ENCODE measurements at places on chromosomes 4 and X.

GRCh38 chr4:139453041-139453370 is 915 bp upstream of the RAB33B start:
- DNase-seq: no peak

DNA sequence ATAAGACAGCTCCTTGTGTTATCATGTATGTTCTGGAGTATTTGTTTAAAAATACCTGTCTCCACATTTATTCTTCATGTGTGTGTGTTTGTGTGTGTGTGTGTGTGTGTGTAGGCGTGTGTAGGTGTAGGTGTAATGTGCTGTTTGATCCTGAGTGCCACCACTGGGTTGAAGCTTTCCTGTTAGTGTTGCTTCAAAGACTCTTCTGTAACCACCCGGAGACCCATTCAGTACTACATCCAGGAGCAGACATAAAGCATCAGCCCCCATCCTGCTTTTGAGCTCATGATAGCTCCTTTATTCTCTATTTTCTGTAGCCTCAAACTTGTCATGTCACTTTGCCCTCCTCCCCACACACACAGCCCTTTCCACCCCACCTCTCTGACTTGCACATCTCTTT is 3.0 kb upstream of the ZDHHC9 start:
- no peak for DNase-seq

GRCh38 chrX:17470136-17470535 is 95.1 kb downstream of the NHS start:
- DNase-seq: no peak

DNA sequence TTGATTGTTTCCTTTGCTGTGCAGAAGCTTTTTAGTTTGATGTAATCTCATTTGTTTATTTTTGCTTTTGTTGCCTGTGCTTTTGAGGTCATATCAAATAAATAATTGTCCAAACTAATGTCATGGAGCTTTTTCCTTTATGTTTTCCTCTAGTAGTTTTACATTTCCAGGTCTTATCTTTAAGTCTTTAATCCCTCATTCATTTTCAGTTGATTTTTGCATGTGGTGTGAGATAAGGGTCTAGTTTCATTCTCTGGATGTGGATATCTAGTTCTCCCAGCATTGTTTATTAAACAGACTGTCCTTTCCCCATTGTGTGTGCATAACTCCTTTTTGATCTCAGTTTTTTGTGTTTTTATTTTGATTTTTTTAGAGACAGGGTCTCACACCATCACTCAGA is 179.1 kb upstream of the STK26 start:
- no peak for DNase-seq

DNA sequence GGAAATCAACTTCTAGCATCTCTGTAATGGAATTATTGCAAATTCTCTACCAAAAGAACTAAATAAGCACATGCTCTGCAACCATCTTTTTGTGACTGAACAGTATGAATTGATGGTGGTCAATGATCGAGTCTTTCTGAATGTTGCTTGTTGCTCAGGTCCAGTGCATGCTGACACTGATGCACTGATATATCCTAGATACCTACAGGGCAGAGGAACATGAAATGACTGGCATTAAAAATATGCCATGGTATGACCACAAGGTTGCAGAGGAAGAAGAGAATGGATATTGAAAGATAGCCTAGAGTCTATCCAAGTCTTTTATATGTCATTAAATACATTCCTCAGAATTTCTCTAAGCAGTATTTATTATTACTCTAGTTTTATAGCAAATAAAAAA is 692.8 kb upstream of the TENM3 start:
- DNase-seq: no peak

DNA sequence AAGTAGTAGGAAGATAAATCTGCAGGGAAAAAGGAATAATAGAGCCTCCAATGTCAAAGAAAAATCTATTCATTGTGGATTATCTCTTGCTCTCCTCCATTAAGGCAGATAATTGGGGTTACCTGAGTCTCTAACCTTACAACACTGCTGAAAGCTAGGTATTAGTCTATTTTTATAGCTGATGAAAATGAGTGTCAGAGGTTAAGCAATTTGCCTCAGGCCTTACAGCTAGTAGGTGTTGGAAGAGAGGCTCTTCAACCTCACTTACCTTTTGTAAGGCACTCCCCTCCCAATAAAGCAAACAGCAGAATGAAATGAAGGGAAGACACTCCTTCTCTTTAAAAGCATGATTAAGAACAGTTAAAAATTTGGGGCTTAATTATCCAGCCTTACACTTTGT is 45.4 kb upstream of the GAB1 start:
- DNase-seq: no peak

DNA sequence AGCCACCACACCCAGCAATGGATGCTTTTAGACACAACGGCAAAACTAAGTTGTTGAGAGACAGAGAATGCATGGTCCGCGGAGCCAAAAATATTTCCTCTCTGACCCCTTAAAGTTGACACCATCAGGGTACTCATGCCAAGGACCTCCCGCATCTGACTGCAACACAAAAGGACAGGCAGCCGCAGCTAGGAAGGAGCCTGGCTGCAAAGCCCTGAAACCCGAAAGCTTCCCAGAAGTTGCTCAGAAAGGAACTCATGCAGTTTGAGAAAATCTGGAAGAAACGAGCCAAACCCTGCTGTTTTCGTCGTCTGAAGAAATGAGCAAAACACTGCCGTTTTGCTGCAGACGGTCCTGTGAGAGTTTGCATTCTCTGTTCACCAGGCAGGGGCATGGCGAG is 16.5 kb downstream of the DHRSX start:
- no peak for DNase-seq

DNA sequence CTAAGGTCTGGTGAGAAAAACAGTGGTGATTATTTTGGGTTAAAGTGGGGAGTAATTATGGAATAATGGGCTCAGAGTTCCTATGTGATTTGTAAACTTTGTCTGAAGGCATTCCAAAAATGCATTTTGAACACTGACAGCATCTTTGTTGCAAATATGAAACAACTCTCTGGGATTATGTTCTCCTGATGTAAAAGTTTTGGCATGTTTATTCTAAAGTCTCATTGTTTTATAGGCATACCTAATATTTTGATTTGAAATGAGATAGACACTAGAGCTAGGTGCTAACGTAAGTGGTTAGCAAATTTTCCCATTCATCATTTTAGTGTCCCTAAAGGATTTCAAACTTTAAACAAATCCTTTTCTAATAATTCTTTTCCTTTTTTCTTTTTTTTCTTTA is 140.9 kb upstream of the ANXA3 start:
- DNase-seq: no peak

DNA sequence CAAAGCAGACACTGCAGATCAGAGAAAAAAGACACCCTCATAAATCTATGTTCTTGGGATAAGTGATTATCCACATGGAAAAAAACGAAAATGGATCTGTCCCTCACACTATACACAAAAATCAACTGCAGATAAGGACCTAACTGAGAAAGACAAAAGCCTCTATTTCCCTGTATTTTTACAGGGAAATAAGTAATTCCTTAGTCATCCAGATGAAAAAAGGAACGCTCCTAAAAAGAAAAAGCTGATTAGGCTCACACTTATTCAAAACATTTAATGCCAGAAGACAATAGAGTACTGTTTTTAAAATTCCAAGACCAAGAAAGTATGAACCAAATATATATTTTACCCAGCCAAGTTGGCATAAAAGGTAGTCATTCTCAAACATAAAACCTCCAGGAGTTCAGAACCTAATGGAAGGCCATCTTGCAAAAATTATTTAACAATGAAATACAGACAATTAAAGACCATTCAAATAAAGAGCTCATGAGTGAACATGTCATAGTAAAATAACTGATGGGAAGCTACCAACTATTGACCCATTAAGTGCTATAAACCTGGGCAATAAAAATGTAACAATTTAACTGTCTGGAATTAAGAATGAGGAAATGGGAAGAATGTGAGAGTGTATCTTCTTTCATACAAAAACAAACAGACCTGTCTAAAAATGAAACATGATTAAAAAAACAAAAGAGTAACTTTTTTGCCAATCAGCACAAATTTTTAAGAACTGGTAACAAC is 20.4 kb downstream of the PAPSS1 start:
- no peak for DNase-seq

GRCh38 chr4:55854129-55854528 is 681 bp downstream of the EXOC1 start:
- peak; percentile 1 for DNase-seq

DNA sequence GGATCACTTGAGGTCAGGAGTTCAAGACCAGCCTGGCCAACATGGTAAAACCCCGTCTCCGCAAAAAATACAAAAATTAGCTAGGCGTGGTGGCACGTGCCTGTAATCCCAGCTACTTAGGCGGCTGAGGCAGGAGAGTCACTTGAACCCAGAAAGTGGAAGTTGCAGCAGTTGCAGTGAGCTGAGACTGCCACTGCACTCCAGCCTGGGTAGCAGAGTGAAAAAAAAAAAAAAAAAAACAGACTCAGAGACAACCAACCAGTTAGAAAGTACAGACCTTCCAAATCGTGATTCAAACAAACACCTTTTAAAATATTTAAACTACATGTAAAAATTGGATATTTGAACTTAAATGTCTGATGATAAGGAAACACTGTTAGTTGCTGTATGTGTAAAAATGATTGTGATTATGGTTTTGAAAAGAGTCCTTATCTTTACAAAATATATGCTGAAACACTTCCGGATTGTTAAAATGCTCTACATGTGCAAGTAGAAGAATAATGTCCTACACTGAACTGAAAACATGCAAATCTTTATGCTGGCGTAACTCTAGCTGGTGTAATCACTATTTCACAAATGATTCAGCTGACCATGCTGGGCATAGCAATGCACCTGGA is 37.8 kb downstream of the SH3KBP1 start:
- no peak for DNase-seq

- DNase-seq: peak; percentile 26
Observed at GRCh38 chrX:130539721-130540321, 138.0 kb downstream of the RBMX2 start.
